ENCODE measurements at places on chromosomes 2 and 18.

DNA sequence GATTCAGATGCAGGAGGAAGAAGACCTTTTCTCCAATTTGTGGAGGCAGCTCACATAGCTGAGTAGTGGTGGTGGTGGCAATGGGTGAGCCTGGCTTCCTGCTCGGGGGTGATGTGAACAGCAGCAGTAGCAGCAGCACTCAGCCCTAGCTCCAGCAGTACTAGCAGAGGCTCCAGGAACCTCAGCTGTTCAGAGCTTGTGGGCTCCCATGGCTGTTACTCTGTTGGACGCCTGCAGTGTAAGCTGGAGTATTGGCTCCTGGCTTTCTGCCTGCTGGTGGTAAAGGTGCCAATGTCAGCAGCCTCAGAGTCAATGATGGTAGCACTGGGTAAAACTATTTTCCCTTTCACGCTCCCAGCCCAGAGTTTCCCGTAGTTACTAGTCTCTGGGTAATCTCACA, 3.1 kb upstream of the SEH1L start:
- no peak for ATAC-seq

- no peak for ATAC-seq
Measured at GRCh38 chr2:219056896-219057708, 3.6 kb downstream of the IHH start.

GRCh38 chr2:121965661-121966060, 210.2 kb downstream of the TSN start:
- ATAC-seq, result no peak

DNA sequence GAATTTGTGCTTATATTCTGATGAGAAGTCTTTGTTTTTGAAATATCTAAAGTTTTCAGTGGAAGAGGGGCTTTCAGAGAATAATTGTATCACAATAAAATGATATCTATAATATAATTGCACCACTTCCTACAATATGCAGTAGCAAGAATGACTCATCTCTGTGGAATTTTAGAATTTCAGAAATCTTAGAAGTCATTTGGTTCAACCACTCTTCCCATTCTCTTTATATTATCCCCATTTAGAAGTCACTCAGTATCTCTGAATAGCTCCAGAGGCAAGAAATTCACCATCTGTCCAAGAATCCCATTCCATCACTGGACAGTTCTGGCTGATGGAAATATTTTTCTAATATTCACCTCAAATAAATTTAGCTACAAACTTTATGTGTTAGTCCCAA, 59.3 kb upstream of the CCDC68 start:
- ATAC-seq, result no peak

GRCh38 chr18:77023102-77023782, 109.3 kb downstream of the MBP start:
- no peak for ATAC-seq

All from activated CD4-positive, CD25-positive, alpha-beta regulatory T cell treated with anti-CD3 and anti-CD28 coated beads, Interleukin-2, amount 50 U/mL, for 24 hours (primary cell).